Left forelimb (tissue), 1 donor: ENCODE measurements at places on chromosomes 11 and 22.
A peak's percentile ranks its signal among the peaks of the same experiment; 100 is the strongest.

- no peak for DNase-seq
Measured at GRCh38 chr11:88315981-88316441, 21.5 kb downstream of the CTSC start.

DNA sequence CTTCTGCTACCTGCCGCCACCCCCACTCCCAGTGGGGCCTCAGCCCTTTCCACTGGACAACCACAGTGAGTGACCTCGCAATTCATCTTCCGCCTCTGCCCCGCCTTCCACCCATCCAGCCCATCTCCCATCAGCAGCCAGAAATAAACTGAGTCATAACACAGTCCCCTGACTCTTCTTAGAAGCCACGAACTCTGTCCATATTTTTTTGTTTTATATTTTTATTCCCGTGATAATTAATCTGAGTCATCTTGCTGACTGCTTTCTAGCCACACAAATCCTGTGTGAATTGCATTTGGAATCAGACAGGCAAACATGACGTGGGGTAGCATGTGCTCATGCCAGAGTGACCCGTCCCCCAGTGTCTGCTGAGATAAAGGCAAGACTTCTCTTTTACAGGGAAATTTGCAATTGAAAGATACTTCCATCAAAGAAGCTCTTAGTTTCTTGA is 7.0 kb downstream of the FADD start:
- DNase-seq, result no peak

DNA sequence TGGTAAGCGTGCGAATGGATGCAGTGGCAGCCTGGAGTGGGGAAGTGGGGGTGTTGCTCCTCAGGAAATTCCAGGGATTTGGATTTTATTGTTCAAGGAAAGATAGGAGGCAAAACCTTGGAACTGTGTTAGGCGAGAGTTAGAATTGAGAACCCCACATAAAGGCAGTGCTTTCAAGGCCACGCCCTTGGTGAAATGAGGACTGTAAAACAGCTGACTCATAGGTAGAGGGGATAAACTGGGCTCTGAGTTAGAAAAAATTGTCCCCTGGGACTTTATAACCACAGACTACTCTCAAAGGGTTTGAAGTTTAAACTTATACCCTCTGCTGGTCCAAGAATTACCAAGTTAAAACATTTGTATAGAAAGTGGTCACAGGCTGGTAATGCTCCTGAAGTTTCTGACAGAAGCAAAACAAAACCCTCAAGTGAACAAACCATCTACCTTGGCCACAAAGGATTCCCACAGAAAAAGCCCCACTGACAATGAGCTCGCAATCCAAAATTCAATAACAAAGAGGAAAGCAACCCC is 250.3 kb upstream of the TBCEL start:
- peak; percentile 4 for DNase-seq

GRCh38 chr22:46397514-46397913 is 62.0 kb downstream of the TRMU start:
- no peak for DNase-seq

- no peak for DNase-seq
Measured at GRCh38 chr11:33761471-33761870, 12.8 kb downstream of the FBXO3 start.

DNA sequence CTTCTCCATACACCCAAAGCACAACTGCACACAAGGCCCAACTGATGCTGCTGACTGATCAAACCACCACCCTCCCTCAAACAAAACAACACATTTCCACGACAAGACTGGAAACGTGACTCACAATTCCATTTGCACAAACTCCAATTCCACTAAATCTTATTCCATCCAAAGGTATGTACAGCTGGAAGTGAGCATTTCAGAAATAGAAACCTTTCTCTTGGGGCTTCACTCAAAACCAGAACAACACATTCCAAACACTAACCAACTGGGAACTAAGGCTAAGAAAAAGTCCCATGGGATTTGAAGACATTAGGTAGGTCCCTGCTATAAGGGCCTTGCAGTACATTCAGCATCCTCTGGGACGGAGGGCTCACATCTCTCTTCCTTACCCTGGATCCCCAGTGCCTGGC is 19.6 kb downstream of the MORC2 start:
- DNase-seq, result no peak

- DNase-seq, result no peak
Measured at GRCh38 chr11:114200351-114201133, 95.7 kb upstream of the NNMT start.

GRCh38 chr11:67372993-67373647 is at the start of gene CLCF1:
Gene CLCF1 (minus strand): TSS chr11:67373598. CDS start chr11:67373539, 59 bp downstream.
- peak; percentile 82 for DNase-seq

DNA sequence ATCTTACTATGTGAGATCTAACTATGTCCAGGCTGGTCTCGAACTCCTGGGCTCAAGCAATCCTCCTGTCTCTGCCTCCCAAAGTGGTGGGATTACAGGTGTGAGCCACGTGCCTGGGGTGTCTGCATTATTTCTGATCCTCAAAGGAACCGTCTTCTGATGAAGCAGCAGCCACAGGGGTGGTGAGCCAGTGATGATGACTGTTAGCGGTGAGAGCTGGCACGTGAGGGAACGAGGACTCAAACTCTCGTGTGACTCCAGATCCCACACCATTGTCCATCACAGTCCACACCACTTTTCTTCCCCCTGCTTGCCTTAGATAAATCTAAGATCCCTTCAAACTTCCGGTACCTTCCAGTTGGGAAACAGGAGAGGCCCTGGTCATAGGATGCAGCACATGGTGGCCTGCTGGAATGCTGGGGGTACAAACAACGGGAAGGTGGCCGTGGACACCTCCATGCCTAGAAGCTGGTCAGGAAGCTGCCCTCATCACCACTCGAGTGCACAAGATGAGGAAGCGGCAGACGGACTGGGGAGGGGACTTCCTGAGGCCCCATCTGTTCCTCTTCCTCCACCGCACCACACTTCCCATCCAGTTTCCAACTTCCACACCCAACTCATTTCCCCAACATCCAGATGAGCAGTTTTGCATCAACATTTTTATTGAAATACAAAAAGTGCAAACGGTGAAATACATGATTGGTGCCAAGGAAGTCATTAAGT is 23.8 kb downstream of the ARHGAP1 start:
- DNase-seq, result no peak

DNA sequence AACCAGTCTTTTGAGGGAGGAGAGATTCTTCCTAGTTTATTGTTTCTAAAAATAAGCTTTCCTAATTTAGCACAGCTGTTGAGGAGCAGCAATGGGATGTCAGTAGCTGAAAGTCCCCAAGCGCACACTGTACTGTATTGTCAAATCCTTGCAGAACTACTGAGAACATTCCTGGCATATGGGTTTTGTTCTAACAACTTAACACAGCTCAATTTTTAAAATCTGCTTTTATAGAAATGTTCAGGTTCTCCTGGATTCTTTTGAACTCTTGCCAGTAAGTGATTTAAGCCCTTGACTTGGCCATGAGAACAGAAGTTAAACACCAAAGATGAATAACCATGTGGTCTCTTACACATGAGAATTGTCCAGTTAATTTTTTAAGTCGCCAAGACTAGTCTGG is 218.6 kb downstream of the FAT3 start:
- DNase-seq, result no peak

DNA sequence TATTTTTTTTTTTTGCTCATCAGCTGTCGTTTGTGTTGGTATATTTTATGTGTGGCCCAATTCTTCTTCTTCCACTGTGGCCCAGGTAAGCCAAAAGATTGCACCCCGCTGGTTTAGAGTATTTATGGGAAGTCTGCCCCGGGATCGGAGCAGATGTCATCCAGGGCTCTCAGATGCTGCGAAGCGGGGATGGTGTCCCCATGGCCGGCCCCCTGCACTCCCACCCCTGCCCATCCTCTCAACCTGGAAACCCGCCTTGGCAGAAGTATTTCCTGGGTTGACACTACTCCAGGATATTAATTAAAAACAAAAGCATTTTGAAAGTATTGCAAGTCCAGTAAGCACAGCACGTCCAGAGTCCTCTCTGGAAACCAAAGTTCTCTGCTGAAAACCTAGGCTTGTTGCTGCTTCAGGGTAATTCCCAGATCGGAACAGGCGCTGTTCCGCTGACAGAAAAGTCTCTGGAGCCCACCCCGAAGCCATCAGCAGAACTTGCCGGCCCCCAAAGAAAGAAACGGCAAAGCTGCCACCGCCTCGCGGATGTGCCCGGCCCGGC is 833 bp downstream of the SCUBE2 start:
- no peak for DNase-seq

- no peak for DNase-seq
Measured at GRCh38 chr11:83661491-83662350, 375.6 kb upstream of the CCDC90B start.

DNA sequence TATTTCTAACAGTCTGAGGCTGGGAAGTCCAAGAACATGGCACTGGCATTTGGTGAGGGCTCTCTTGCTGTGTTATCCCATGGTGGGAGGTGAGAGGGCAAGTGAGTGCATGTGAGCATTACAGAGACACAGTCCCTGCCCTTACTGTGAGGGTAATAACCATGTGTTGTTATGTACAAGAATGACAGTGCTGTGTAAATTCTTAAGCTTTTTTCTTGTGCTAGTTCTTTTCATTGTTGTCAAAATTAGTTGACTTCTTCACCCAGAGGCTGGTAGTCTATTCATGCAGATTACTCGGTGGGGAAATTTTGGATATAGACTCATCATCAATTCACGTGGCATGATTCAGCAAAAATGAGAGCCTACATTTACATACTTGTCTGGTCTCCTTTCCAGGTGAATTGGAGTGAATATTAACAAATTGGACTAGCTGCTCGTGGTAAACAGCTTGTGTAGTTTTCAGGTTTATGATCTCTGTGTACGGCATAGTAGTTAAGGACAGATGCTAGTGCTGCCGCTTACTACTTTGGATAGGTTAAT is 49.3 kb downstream of the ATXN10 start:
- DNase-seq, result no peak

DNA sequence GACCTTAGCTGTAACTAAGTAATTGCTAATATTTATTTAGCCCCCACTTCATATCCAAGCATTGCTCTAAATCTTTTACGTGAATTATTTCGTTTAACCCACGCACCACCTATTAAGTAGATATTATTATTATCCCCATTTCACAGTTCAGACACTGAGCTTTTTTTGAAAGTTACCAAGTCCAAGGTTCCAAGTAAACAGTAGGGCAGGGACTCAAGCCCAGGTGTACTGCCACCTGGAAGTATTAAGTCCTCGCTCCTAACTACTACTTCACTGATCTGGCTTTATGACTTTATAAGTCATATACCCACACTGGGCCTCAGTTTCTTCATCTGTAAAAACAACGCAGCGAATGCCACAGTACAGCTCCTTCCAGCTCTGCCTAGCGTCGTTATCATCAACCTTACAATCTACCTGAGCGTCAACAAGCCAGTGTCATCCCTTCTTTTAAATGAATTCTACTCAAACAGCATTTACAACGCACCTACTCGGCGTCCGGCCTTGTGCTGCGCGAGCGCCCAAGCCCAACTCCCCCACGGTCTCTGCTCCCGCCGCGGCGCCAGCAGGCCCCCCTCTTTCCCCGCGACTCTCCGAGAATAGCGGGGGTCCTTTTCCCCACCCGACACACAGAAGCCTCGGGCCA is 624 bp downstream of the TMEM41B start:
- DNase-seq, result no peak

- DNase-seq, result no peak
Measured at GRCh38 chr11:28964811-28965210, 856.6 kb downstream of the METTL15 start.

- DNase-seq, result no peak
Measured at GRCh38 chr11:60764879-60765278, 8.2 kb downstream of the MS4A15 start.

DNA sequence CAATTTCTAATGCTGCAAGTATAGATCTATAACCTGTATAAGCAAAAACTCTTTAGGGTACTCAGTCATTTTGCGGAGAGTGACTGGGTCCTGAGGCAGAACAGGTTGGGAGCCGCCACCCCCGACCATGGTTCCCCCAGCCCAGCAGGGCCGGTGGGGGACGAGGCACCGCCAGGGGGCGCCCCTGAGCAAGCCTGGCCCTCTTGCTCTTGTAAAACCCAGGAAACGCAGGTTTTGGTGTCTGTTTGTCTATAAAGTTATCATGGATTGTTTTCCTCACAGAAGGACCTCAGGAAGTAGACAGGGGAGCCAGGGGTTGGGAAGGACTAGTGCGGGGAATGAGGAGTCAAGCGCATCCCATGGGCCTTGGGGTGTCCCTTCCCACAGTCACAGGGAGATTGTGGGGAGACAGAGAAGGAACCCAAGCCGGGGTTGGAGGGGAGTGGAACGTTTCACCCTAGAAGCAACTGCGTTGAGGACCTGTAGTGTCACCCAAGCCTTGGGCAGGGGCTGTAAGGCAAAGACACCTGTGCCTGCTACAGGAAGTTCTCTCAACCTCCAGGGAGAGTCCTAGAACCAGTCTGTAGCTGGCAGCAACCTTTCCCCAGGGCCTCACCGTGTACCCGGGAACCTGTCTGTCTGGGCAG is 26.4 kb downstream of the KCTD17 start:
- DNase-seq, result peak; percentile 82

- DNase-seq, result no peak
Measured at GRCh38 chr11:74522776-74523175, 29.3 kb upstream of the LIPT2 start.

GRCh38 chr11:129853518-129854231 is 38.0 kb downstream of the TMEM45B start:
- DNase-seq, result no peak

- no peak for DNase-seq
Measured at GRCh38 chr11:43920598-43921419, 21.6 kb upstream of the C11orf96 start.

DNA sequence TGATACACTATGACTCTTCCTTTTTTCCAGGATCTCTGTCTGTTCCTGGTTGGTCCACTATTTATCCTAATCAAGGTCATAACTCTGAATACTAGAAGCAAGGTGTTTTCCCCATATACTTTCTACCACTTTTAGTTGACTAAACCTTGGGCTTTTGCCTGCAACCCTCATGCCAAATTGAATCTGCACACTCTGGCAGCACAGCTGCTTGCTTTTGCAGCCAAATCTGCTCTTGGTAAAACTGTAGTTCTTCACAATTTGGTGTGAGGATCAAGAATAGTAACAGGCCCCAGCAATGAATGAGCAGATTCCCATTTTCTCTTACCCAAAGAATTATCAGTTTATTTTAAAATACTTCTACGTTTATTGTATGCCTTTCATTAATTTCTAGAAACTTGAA is 586.5 kb upstream of the CNTN5 start:
- no peak for DNase-seq

DNA sequence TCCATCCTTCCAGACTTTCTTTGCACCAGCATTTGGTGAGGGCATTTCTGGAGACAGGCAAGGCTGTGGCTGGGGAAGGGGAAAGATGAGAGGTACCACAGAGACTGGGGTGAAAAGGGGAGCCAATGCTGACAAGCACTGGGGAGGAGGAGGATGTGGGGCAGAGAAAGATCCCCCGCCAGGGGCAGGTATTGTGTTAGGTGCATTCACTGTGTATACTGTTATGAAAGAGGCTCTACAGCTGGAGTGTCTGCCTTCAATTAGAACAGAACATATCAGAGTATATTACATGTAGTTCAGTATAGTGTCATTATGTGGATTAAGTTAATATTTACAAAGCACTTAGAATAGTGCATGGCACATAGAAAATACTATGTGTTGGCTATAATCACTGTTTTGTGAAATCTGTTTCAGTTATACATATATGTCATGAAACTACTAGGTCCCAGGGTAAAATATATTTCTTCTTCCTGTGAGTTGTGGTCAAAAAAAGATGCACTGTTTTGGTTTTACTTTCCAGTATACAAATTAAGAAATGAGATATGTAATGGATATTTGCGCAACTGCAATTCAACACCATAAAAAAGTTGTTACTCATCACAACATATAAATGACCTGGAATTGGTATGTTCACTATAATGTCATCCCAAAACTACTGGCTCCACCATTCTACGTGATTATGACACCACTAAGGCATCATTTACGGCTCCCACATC is 8.4 kb downstream of the MSANTD2 start:
- DNase-seq, result no peak
